ENCODE measurements at places on chromosomes 3 and 15. TPM values are rescaled to one million over a fixed set of nuclear protein-coding genes. Genes with fewer than 3 reads are reported as not detected.

CTNNB1 gene
- total RNA-seq = 375 TPM

- DNase-seq = no peak
These were observed 15.1 kb downstream of the CACNA1D start for GRCh38 chr3:53509494-53509893.

DNA sequence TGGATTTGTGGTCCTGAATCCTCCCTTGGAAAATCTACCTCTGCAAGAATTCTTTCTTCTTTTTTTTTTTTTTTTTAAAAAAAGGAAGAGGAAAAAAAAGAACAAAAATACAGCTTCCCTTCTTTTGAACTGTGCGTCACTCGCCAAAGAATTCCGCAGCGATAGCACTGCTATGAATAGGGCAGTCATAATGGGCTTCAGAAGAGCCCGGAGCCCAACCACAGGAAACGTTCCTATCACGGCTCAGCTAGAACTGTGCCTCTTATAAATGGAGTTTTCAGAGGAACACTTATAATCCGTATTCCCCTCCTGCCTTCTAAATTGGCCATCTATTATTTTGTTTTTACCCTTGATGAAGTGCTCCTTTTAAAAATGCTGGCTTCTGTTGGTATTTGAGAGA lies 227.7 kb downstream of the ADAMTS17 start:
- DNase-seq = no peak

- no peak for DNase-seq
These were observed 46.8 kb upstream of the NEO1 start for GRCh38 chr15:73005446-73005845.

GRCh38 chr3:42195879-42196330 lies 70.1 kb downstream of the CCK start:
- DNase-seq = no peak

GRCh38 chr3:13574083-13574797 lies 25.3 kb downstream of the FBLN2 start:
- no peak for DNase-seq

All from mesenteric fat pad (tissue), 1 donor.